ENCODE measurements at places on chromosomes 1 and 21. TPM values are rescaled to one million over a fixed set of nuclear protein-coding genes. Genes with fewer than 3 reads are reported as not detected.

GRCh38 chr1:159973350-159973940, 19.4 kb upstream of the SLAMF9 start:
- no peak for DNase-seq

Gene DAB1
- total RNA-seq: under 0.01 TPM

Gene ELF3
- 153 TPM for total RNA-seq

Gene RHEX
- total RNA-seq: 0.82 TPM

Gene IKBKE
- total RNA-seq: 37.4 TPM

DNA sequence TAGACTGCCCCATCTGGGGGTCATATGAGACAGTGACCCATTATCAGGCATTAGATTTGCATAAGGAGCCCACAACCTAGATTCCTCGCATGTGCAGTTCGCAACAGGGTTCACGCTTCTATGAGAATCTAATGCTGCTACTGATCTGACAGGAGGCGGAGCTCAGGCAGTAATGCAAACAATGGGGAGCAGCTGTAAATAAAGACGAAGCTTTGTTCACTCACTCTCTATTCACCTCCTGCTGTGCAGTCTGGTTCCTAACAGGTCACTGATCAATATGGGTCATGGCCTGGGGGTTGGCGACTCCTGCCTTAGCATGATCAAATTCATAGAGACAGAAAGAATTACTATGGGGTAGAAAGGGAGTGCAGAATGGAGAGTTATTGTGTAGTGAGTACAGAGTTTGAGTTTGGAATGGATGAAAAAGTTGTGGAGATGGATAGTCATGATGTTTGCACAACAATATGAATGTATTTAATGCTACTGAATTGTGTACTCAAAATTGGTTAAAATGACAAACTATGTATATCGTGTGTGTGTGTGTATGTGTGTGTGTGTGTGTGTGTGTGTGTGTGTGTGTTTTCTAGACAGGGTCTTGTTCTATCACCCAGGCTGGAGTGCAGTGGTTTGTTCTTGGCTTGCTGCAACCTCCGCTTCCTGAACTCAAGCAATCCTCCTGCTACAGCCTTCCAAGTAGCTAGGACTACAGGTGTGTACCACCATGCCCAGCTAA, 42.2 kb downstream of the BTF3L4 start:
- no peak for DNase-seq

Gene PDPN
- total RNA-seq: 12.2 TPM

- peak; percentile 10 for DNase-seq
These were observed 25.5 kb downstream of the ETV3L start for GRCh38 chr1:157073944-157074685.

Gene SV2A
- 13.2 TPM for total RNA-seq

- no peak for DNase-seq
These were observed 473.0 kb upstream of the VAMP3 start for GRCh38 chr1:7298145-7298544.

DNA sequence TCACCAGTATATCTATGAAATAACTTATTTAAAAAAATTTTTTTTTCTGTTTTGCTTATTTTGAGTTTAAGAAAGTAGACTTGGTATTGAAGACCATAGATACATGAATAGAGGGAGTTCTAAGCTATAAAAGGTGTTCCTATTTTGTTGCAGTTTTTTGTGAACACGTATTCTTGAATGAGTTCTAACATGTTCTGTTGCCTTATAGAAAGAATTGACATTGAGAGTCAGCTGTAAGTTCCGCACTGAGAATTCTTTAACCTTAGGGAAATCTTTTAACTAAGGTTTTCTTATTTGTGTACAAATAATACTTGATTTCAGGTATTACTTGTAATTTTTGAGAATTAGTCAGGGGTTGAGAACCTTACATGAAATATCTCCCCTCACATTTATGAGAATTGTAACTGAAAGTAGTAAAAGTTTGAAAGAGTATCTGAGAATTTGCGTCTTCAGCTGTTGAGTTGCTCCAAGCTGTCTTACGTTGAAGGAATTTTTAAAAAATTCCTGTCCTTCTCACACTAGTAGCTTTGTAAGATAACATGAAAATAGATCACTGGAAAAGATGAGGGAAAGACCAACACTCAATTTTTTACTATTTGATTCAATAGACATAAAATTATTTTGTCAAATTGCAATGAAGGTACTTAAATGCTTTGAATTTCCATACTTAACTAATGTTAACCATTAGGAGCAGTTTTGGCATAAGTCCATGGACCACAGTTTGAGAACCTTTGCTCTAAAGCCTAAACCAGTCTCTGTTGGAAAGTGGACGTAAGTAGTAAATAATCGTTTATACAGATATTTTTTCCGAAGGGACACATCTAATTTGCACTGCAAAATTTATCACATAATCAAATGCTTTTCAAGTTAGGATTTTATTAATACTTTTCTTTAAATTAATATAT, 3.8 kb downstream of the DR1 start:
- no peak for DNase-seq

Gene OR10J1
- not detected for total RNA-seq

Gene LCE6A
- total RNA-seq: not detected

DNA sequence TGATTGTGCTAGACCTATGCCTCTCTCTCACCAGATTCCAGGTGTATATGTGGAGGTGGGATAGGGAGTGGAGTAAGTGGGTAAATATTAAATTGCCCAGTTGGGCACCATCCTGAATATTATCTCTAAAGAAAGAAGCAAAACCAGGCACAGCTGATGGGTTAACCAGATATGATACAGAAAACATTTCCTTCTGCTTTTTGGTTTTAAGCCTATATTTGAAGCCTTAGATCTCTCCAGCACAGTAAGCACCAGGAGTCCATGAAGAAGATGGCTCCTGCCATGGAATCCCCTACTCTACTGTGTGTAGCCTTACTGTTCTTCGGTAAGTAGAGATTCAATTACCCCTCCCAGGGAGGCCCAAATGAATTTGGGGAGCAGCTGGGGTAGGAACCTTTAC, at the start of gene FCER1A:
TSS of gene FCER1A (plus strand) at position 242 of the 400 bp plus-strand sequence. CDS start at position 271, 29 bp downstream.
- DNase-seq: no peak

DNA sequence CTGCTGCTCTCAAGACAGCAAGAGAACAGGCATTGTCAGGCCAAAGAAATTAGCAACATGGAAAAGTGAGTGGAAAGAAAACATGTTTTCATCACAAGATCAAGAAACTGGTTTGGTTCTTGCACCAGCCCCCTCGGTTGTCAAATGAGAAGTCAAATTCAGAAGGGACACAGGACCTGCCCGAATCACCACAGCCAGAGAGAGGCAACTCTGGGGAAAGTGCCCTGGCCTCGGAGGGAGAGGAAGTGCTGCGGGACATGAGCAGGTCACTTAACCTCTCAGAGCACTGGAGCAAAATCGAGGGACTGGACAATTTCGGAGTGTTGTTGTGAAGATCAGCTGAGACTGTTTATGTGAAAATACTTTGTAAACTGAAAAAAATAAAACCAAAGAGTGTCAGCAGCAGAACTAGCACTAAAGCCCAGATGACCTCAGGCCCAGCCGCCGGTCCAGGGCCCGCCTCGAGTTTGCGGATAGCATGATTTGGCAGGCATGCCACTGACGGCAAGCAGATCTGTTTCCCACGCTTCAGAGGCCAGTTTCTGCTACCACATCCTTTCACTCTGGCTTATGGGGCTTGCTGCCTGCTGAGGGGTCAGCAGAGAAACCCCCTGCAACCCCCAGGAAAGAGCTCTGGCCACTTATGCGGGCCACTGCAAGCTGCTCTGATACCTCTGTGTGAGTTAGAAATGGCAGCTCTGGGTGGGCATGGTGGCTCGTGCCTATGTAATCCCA, 32.1 kb downstream of the CD247 start:
- no peak for DNase-seq

Gene ZNF687
- 27.9 TPM for total RNA-seq

Gene TMEM240
- 2.8 TPM for total RNA-seq

DNA sequence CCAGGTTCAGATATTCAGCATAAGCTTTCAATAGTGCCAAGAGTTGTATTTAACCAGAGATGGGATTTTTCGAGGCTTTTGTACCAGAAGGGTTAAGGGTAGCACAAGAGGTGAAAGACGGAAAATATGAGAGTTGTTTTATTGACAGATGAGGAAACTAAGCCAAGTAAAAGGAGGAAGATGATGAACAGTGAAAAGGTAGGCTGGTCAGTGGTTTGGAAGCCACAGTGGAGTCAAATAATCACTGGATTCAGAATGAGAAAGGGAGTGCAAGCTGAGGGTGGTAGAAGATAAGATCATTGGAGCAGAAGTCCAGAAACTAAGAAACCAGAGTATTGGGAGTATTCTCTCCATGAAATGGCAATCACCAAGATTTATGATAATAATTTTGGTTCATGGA, 45.7 kb downstream of the ANGPTL1 start:
- DNase-seq: no peak

- DNase-seq: no peak
These were observed 9.5 kb downstream of the BMP8A start for GRCh38 chr1:39500862-39501389.

Gene KRTAP7-1
- not detected for total RNA-seq

Gene MFAP2
- total RNA-seq: 64.0 TPM

DNA sequence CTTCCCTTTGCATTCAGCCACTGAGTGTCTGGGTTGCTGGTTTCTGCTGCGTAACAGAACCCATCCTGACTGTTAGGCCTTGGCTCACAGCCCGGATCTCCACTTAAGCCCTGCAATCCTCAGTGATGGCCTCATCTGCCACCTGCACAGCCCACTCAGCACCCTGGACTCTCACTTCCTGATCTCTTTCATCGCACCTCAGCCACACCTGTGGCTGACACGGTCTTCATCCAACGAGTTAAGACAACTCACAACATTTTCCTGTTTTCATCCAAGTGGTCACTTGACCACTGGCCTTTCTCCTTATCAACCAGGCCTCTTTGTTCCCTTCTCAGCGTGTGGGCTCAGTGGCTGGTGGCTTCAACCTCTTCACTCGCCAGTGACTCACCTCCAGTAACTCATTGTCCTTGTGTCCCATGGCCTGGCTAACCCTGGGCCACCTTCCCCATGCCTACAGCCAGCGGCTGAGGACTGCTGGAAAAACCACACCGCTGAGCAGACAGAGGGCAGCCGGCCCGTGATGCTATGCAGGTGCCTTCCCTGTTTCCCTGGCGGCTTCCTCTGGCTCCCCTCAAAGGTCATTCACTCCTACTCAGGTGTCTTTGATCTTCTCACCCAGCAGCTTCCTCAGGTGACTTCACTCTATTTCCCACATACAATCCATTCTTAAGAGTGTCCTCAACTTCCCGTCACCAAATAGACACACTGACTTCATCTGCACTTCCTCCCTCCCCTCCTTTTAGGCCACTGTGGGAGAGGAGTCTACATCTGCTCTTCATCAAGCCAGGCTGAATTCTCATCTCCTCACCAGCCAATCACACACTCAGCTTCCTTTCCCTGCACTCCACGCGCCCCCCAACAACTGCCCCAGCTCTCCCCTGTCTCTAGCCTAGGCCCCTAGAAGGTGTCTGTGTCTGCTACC, 19.9 kb upstream of the EDN2 start:
- no peak for DNase-seq

DNA sequence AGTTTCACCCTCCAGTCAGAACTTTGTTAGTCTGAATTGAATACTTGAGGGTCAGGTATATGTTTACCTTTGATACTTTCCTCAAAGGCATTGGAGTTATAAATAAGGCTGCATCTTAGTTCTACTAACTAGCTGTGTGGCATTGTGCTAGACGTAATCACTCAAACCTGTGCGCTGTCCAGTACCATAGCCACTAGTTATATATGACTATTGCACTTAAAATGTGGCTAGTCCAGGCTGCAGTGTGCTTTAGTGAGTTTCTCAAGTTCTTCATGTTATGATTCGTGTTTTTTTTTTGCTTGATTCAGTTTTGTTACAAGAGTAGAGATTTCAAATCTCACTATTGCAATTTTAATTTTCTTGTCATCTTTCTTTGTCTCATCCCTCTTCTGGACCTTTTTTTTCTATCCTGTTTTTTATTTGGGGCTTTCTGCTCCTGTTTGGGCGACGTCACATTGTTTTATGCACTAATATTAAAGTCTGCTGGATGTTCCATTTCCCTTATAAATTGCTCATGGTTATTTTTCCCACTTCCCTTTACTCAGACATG, 5.7 kb downstream of the MAN1A2 start:
- no peak for DNase-seq

GRCh38 chr1:107673006-107673405, 292.0 kb downstream of the VAV3 start:
- no peak for DNase-seq

- DNase-seq: no peak
These were observed 5.5 kb downstream of the EFNA3 start for GRCh38 chr1:155083865-155084721.

GRCh38 chr1:204777591-204777990, 92.1 kb upstream of the LRRN2 start:
- DNase-seq: no peak

DNA sequence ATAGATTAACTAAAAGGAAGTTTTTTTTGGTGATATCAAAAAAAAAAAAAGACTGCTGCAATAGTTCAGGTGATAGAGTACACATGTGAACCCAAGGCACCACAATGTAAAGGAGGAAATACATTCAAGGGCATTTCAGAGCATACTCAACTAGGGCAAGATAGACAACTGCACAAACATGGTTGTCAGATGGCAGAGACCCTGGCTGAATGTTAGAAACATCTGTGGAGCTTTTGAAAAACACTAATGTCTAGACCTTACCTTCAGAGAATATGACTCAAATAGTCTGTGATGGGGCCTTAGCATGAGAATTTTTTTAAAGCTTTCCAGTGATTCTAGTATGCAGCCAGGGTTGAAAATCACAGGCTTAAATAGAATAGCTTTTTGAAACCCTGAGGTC, 173.6 kb downstream of the VAV3 start:
- no peak for DNase-seq

GRCh38 chr1:221241157-221241556, 361.9 kb downstream of the HLX start:
- DNase-seq: no peak

GRCh38 chr1:234148816-234149215, 224.4 kb upstream of the COA6 start:
- DNase-seq: no peak

GRCh38 chr1:207362962-207363860, 41.7 kb downstream of the CD55 start:
- peak; percentile 9 for DNase-seq

Measured in kidney epithelial cell (primary cell).